ENCODE measurements at places on chromosomes 7 and 10.

DNA sequence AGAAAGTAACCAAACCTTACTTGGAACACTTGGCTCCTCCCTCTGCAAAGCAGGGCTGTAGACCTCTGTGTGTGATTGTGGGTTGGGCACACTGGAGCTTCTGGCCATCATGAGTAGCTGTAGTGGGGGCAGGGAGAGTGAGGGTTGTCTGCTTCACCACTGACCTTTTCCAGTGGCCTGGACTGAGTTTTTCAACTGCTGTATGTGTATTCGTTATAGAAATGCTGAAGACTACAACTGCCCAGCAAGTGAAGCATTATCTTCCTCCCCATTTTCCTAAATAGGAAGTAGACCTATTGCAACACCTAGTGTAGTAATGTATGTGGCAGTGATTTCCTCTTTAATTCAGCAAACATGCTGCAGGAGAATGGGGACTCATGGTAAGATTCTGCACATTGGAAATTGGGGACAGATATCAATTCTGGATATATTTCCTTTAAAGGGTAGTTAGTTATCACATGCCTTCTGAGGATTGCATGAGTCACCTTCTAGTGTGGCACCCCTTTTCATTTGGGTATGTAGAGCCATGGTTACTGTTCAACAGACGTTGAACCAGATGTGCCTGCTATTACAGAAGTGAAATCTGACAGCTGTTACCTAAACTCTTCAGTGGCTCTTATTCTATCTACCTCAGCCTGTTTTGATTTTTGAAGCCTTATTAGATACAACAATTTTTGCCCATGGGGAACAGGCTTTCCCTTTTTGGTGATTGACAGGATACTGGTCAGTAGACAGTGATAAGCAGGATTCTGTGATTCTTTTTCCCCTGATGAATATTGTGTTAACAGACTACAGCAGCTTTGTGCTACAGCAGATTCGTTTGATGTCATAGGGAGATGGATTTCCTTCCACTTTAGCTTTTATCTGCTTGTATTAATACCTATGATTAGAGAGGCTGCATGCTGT is 130.9 kb downstream of the SND1 start:
- H3K4me1 ChIP-seq = peaks cover 34% of the 10 kb centered on the region
- DNase-seq = no peak
- H3K27ac ChIP-seq = no peak overlapping the region
- peaks cover 17% of the 10 kb centered on the region for H3K36me3 ChIP-seq

DNA sequence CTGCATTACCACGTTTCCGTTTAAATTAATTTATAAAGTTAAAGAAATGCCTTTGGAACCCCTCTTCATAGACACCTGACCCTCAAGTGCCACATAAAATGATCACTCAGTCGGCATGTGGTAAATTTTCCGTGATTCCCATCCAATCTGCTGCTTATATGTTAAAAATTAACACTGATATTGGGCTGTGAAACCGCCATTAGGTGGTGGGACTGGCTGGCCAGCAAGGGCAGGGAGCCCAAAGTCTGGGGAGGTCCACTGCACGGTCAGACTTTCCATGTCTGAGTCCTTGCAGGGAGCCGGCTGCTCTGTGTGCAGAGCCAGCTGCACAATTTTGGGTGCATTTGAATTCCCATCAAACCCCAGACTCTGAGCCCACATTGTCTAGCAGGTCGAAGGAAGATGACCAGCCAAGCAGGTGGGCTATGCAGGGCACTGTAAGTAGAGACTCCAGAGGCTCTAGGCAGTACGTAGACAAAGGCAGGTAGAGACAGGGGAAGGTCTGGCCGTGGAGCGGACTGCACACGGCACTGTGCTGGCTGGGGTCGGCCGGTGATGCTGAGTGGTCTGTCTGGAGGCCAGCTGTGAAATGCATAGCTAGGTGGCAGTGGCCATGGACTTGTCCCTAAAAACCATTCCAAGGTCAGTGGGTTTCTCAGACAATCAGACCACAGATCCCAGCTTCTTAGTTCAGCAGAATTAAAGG is 122.9 kb downstream of the SH3PXD2A start:
- no peak for DNase-seq
- H3K4me1 ChIP-seq = peaks cover 3% of the 10 kb centered on the region
- no peak overlapping the region for H3K27ac ChIP-seq
- H3K36me3 ChIP-seq = no peaks in the 10 kb centered on the region
- H3K27me3 ChIP-seq = no peaks in the 10 kb centered on the region

- H3K27me3 ChIP-seq = no peaks in the 10 kb centered on the region
- H3K4me1 ChIP-seq = no peaks in the 10 kb centered on the region
- DNase-seq = no peak
- H3K36me3 ChIP-seq = no peaks in the 10 kb centered on the region
- H3K27ac ChIP-seq = no peak overlapping the region
Observed at GRCh38 chr7:69932034-69932628, 333.9 kb downstream of the AUTS2 start.

DNA sequence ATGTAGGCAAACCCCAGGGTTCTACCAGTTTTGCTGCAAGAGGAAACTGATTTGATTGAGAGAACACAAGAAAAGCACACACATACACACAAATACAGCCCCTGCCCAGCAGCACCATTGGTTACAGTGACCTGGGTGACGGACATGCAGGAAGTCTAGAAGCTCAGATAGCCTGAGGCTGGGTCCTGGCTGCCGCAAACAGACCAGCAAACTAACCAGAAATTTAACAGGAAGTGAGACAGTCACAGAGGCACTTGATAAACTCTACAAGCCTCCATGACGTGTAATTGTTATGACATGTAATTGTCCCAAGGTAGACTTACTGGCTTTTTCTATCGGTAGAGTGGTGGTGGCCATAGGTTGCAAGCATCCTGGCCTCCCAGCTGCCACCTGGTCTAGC is 58.9 kb downstream of the PRKAR2B start:
- H3K27ac ChIP-seq = no peak overlapping the region
- no peak overlapping the region for H3K4me3 ChIP-seq

DNA sequence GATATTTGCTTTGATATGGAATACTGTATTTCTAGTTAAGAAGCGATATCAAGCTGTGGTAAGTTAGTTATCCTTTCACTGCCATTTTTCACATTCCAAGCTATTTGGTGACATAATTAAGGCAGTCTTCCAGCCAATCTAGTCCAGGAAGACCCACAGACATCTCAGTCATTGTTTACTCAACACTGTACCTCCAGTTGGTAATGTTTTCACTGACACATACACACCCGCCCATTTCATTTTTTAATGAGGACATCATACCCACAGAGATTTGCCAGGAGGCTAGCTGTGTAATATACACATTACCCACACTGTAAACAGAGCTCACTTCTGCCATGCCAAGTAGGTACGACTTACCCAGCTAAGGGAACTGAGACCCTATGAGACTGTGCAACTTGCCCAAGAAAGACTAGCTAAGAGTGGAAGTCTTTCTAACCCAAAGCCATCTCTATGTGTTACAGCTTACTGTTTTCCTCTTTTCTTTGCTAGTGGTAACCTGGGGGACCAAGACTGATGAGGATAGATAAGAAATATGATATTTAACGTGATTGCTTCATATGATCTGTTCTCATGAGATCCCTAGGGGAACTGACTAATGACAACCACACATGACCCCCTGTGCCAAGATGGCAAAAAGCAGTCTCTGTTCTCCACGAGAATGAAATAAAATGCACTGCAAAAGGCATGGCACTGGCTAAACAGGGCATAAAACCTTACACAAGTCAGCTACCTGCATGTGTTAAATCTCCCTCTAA is 179.0 kb downstream of the DGKI start:
- peaks cover 5% of the 10 kb centered on the region for H3K27me3 ChIP-seq
- no peak overlapping the region for H3K27ac ChIP-seq
- DNase-seq = no peak
- H3K4me1 ChIP-seq = no peaks in the 10 kb centered on the region

GRCh38 chr7:29858191-29858951 is 52.1 kb downstream of the WIPF3 start:
- H3K27ac ChIP-seq = no peak overlapping the region
- no peaks in the 10 kb centered on the region for H3K4me1 ChIP-seq
- DNase-seq = no peak
- H3K4me3 ChIP-seq = no peak overlapping the region
- no peaks in the 10 kb centered on the region for H3K36me3 ChIP-seq
- H3K27me3 ChIP-seq = peaks cover 11% of the 10 kb centered on the region

GRCh38 chr10:15363031-15363430 is 8.1 kb downstream of the FAM171A1 start:
- no peak overlapping the region for H3K27ac ChIP-seq
- DNase-seq = no peak
- H3K27me3 ChIP-seq = peaks cover 1% of the 10 kb centered on the region

DNA sequence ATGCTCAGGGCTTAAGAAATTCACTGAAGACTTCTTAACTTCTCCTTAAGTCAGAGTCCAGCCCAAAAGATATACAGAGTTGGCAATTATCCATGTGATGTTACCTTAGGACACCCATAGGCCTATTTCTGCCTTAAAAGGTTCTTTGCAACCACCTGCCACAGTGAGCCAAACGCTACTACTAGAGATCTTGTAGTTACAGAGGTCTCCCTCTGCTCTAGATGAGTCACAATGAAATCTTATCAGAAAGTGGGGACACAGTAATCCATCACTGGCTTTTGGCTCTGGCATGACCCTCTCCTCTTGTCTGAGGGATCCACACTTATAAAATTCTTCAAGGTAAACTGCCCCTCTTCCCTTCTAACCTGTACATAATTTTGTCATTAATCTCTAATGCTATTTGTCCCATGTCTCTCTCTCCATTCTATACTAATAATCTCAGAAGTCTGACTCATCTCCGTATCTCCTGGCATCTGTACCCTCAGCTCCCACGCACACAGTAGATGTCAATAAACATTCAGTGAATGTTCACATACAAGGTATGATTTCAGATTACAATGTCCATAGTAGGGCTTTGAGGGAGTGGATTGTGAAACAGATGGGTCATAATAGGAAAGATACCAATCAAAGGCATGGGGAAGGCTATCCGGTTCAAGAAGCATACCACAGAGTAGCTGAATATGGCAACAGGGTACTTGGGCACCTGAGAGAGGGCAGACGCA is 112.1 kb downstream of the SGMS1 start:
- DNase-seq = peak; percentile 48
- peaks cover 3% of the 10 kb centered on the region for H3K27me3 ChIP-seq
- peaks cover 4% of the 10 kb centered on the region for H3K36me3 ChIP-seq
- peak overlapping the region; percentile 1 for H3K27ac ChIP-seq

- DNase-seq = no peak
- peaks cover 12% of the 10 kb centered on the region for H3K4me1 ChIP-seq
- H3K36me3 ChIP-seq = peaks cover 24% of the 10 kb centered on the region
Observed at GRCh38 chr10:12135631-12136030, 6.2 kb downstream of the SEC61A2 start.

GRCh38 chr10:57395923-57396322 is 871.8 kb downstream of the IPMK start:
- no peaks in the 10 kb centered on the region for H3K36me3 ChIP-seq
- H3K27me3 ChIP-seq = no peaks in the 10 kb centered on the region
- H3K4me1 ChIP-seq = no peaks in the 10 kb centered on the region
- DNase-seq = no peak

GRCh38 chr7:123935436-123936381 is 10.7 kb downstream of the SPAM1 start:
- no peak overlapping the region for H3K27ac ChIP-seq
- no peaks in the 10 kb centered on the region for H3K36me3 ChIP-seq
- H3K4me3 ChIP-seq = no peak overlapping the region
- no peaks in the 10 kb centered on the region for H3K27me3 ChIP-seq
- no peaks in the 10 kb centered on the region for H3K4me1 ChIP-seq

- no peak overlapping the region for H3K27ac ChIP-seq
- DNase-seq = no peak
Observed at GRCh38 chr7:50653126-50653864, 88.1 kb upstream of the DDC start.

- H3K27me3 ChIP-seq = no peaks in the 10 kb centered on the region
- no peaks in the 10 kb centered on the region for H3K36me3 ChIP-seq
- peaks cover 5% of the 10 kb centered on the region for H3K4me1 ChIP-seq
- no peak overlapping the region for H3K4me3 ChIP-seq
- no peak for DNase-seq
- no peak overlapping the region for H3K27ac ChIP-seq
Observed at GRCh38 chr7:157818701-157819454, 482.1 kb downstream of the DNAJB6 start.

GRCh38 chr7:65946904-65947303 is 35.1 kb downstream of the GUSB start:
- no peaks in the 10 kb centered on the region for H3K27me3 ChIP-seq
- H3K4me3 ChIP-seq = no peak overlapping the region
- H3K36me3 ChIP-seq = no peaks in the 10 kb centered on the region
- DNase-seq = no peak
- no peak overlapping the region for H3K27ac ChIP-seq

Data from activated CD4-positive, alpha-beta memory T cell treated with anti-CD3 and anti-CD28 coated beads for 36 hours (primary cell).